ENCODE measurements at places on chromosomes 3 and 15. TPM values are rescaled to one million over a fixed set of nuclear protein-coding genes. Genes with fewer than 3 reads are reported as not detected.

GRCh38 chr3:187641320-187642016, 28.7 kb downstream of the SST start:
- ATAC-seq = no peak

GRCh38 chr3:48268936-48269561, 28.1 kb downstream of the ZNF589 start:
- peak; percentile 11 for ATAC-seq

GPR62 gene
- total RNA-seq = not detected

DNA sequence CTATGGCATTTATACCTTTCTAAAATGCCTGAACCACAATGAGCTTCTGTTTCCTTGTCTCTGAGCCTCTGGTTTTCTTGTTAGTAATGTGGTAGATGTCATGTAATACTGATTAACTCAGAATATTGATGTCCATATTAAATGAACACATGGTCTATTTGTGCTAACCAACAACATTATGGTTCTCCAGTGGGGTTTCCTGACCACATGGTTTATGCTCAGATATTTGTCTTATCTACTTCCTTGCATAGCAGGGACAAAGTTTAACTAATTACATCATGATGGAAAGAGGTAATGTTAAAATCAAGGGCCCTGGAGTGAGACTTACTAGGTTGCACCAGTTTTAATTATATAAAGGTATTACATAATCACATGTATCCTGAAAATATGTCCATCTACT, 62.6 kb upstream of the SCN10A start:
- no peak for ATAC-seq

GRCh38 chr3:146071632-146072031, 89.4 kb downstream of the PLOD2 start:
- ATAC-seq = peak; percentile 71

DNA sequence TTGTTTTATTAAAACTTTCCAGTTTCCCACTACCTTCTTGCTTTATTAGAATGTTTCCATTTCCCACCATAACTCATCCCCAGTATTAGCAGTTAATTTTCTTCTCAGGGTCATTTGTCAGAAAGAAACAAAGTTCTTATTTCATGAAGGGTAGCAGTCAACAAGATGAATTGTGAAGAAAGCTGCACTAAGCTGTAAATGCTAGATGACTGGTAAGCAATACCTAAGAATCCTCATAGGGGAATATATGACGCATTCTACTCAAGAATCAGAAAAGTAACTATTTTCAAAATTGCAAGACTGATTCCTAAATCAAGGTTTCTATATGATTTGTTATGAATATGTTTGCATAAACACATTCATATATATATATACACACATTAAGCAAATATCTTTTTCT, 48.8 kb upstream of the WDR5B start:
- no peak for ATAC-seq

- no peak for ATAC-seq
These were observed 527.7 kb upstream of the TGFBR2 start for GRCh38 chr3:30078736-30079135.
